Urinary bladder (tissue), 4 donors: ENCODE measurements at places on chromosomes 16 and 17. TPM values are rescaled to one million over a fixed set of nuclear protein-coding genes. Genes with fewer than 3 reads are reported as not detected.

The REXO5 gene
- polyA plus RNA-seq: 3.0 TPM

The CACNG4 gene
- 0.20 TPM for polyA plus RNA-seq

GRCh38 chr17:41118721-41119120 lies 548 bp upstream of the KRTAP4-11 start:
- no peak for DNase-seq

DNA sequence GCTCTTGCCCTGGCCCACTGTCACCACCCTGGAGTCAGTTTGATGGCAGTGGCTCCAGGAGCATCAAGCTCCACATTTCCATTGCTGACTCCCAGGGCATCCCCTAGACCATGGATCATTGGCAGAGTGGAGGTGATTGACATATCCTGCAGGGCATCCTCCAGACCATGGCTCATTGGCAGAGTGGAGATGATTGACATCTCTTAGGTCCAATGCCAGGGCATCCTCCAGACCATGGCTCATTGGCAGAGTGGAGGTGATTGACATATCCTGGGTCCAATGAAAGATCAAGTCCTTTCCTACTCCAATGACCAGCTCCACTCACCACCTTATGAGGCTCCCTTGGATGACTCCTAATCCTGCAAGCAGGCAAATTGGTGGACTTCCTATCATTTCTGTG lies 174.3 kb upstream of the NLRP1 start:
- no peak for DNase-seq

GRCh38 chr16:89904606-89905510 lies 13.8 kb upstream of the MC1R start:
- no peak for DNase-seq

DNA sequence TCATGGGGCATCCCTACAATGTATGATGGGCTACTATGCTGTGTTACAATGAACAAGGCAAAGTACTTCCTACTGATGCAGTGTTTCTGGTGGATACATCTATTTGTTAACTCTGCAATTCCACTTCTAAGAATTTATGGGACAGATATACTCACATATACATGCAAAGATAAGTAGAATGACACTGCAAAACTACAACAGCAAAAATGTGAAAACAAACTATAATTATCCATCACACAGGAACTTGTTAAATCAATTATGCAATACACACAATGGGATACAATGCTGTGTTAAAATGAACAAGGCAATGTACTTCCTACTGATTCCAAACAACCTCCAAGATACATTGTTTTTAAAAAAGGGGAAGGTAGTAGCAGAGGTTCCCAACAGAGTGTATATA lies 3.2 kb downstream of the DDX52 start:
- no peak for DNase-seq

GRCh38 chr17:323181-323580 lies 29.4 kb downstream of the RPH3AL start:
- DNase-seq: no peak
